Esophagus muscularis mucosa (tissue), 4 donors: ENCODE measurements at places on chromosomes 13 and 19.

DNA sequence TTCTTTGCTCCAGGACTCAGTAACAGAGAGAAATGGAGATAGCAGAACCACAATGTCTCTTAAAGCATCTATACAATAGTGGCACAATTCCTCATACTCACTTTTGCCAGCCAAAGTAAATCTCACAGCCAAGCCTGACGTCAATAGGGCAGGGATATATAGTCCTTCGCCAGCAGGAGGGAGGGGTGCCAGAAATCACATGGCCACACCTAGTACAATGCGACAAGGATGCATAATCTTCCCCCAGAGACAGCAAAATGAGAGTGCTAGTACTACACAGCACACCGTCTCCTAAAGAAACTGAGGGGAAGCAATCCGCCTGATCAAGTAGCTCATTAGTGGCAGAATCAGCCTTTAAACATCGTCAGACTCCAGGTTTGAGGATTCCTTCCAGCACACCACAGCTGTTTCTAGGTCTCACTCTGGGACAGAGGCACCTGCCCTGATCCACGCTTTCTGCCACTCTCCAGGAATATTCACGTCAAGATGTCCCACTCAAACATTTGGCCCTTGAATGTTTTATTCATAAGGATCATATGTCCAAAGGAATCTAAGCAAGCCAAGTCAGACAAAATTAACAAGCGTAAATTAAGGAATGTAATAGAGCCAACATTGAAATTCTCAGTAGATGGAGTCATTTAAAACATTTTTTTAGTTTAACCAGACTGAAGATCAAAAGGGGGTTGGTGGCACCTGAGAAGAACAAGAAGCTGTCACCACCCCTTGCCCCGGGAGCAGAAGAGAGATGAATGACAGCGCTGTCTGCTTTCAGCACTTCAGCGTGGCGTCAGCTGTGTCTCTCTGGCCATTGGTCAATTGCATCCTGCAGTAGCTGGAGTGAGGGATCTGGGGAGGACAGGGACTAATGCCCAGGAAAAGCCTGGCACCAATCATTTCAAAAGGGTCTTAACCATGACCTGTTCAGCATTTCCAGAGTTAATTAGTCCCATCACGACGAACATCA is 63.5 kb upstream of the SERP2 start:
- peaks cover 80% of the 10 kb centered on the region for H3K4me1 ChIP-seq
- no peaks in the 10 kb centered on the region for H3K27me3 ChIP-seq
- no peak overlapping the region for H3K4me3 ChIP-seq

GRCh38 chr13:94993616-94994015 is 281.3 kb upstream of the SOX21 start:
- no peak for DNase-seq
- H3K4me3 ChIP-seq: no peak overlapping the region
- no peaks in the 10 kb centered on the region for H3K27me3 ChIP-seq
- H3K27ac ChIP-seq: no peak overlapping the region

DNA sequence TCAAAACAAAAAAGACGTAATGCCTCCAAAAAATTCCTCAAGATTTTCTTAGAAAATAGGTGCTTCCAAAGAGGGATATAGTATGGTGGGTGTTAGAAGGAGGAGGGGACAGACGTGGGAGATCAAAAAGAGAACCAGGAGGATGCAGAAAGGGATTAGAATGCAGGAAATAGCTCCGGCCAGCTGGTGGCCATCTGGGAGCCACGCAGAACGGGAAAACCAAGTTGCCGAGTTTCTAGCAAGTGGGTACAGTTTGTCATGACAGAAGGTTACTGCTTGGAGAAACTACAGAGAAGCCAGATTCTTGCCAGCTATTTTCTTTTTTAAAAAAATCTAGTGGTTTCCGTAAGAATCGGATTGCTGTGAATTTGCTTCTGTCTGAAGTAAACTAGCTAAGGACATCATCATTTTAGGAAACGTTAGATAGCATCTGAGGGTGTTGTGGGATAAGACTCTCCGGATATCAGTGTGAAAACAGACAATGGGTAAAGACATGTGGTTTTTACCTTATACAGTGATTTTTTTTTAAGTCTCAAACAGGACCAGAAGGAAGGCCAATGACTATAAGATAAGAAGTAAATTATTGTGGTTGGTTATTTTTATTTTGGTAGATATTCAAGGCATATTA is 104.9 kb downstream of the HSPH1 start:
- H3K4me3 ChIP-seq: no peak overlapping the region
- H3K27ac ChIP-seq: no peak overlapping the region
- H3K36me3 ChIP-seq: no peaks in the 10 kb centered on the region
- no peaks in the 10 kb centered on the region for H3K27me3 ChIP-seq

DNA sequence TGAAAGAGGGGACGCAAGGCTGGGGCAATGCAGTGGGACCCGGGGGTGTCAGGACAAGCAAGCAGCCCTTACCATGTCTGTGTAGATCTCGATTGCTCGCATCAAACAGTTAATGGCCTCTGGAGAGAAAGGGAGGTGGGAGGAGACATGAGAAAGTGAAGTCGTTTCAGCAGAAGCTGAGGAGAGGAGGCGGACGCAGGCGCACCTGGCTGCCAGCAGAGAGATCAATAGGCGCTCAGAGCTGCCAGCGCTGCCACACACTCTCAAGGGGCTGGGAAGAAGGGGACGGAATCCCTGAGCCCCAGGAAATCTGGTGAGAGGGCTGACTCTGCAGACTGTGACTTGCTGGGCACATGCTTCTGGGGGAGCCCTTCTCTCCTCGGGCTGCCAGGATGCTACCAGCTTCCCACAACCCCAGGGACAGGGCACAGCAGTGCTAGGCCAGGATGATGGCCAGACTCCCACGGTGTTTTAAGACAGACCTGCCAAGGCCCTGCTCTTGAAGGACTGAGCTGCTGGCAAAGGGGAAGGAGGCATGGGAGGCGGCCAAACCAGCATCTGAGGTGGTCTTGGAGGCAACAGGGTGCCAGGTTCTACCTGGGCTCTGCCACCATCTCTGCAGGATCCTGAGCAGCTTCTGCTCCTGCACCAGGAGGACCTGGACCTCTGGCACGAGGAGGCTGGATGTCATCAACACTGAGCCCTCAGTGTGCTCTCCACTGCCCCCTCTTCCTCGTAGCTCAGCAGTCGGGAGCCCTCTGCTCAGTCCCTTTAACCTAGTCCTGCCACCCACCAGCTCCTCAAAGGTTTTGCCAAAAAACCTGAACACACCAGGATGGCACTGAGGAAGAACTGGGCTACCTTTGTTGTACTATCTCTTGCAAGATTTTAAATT is 11.7 kb upstream of the KPTN start:
- no peaks in the 10 kb centered on the region for H3K27me3 ChIP-seq
- no peak for DNase-seq
- peaks cover 9% of the 10 kb centered on the region for H3K4me1 ChIP-seq
- H3K4me3 ChIP-seq: no peak overlapping the region

- no peak overlapping the region for H3K4me3 ChIP-seq
- H3K4me1 ChIP-seq: peaks cover 30% of the 10 kb centered on the region
- DNase-seq: no peak
- no peaks in the 10 kb centered on the region for H3K27me3 ChIP-seq
- H3K36me3 ChIP-seq: peaks cover 17% of the 10 kb centered on the region
Measured at GRCh38 chr13:113969311-113969972, 4.4 kb downstream of the C13orf46 start.

DNA sequence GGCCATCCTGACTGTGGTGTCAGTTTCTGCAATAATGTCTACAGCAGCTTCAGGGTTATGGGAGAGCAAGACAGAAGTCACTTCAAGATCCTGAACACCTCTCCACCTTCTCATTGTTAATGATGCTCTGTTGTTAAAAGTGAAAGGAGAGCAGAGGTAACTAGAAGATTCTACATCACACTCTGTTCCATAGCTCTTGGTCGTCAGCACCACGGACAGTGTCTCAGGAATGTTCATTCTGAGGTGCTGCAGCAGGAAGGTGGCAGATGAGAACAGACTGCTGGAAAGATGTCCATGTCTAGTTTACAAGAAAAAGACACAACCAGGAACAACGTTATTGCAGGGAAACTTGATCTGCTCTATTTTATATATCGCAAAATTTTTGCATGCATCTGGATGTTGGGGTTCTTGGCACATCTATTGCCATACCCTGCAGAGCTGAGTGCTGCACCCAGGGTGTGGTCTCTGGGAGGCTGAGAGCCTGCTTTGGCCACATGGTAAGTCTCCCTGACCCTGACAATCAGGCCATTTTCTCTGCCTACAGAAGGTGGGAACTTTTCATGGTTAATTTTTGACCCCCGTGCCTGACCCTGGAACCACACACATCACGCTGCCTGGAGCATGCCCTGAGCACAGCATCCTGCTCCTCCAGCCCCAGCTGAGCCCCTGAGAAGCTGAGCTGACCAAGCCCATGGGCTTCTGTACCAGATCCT is 12.7 kb downstream of the CEACAM21 start:
- no peaks in the 10 kb centered on the region for H3K27me3 ChIP-seq
- H3K4me3 ChIP-seq: no peak overlapping the region
- H3K4me1 ChIP-seq: no peaks in the 10 kb centered on the region
- H3K36me3 ChIP-seq: no peaks in the 10 kb centered on the region
